ENCODE measurements at places on chromosomes 13 and 19. TPM values are rescaled to one million over a fixed set of nuclear protein-coding genes. Genes with fewer than 3 reads are reported as not detected.

ZNF234 gene
- 8.2 TPM for total RNA-seq

- DNase-seq: no peak
Measured at GRCh38 chr13:24253520-24254145, 55.7 kb upstream of the C1QTNF9 start.

DNA sequence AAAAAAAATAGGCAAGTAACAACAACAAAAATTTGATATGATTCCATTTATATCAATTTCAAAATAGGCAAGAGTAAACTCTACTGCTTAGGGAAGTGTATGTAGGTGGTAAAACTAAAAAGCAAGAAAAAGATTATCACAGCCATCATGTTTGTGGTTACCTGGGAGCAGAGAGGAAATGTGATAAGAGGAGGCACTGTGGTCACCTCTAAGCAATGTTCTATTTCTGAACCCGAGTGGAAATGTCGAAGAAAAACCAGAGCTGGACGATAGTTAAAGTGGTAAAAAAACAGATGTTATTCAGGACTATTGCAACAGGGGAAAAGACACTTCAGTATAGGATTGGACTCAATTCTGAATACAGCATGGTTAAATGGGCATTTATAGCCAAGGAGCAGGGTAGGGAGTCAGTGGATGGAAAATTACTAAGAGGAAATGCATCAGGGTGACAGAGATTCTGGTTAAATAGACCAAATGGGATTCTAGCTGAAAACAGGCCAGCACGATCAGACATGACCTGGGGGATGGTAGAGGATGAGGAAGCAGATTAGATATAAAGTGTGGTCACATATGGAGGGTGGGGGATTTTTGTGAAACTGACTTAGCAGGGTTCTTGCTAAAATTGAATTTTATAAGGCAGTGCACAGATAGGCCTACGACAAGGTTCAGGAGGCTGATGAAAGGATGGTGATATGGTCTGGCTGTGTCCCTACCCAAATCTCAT is 6.0 kb upstream of the TEX30 start:
- no peak for DNase-seq

- no peak for DNase-seq
Measured at GRCh38 chr13:46178143-46178542, 3.8 kb downstream of the LCP1 start.

- no peak for DNase-seq
Measured at GRCh38 chr19:11970174-11970573, 5.3 kb downstream of the ZNF763 start.

EIF3K gene
- 279 TPM for total RNA-seq

DNA sequence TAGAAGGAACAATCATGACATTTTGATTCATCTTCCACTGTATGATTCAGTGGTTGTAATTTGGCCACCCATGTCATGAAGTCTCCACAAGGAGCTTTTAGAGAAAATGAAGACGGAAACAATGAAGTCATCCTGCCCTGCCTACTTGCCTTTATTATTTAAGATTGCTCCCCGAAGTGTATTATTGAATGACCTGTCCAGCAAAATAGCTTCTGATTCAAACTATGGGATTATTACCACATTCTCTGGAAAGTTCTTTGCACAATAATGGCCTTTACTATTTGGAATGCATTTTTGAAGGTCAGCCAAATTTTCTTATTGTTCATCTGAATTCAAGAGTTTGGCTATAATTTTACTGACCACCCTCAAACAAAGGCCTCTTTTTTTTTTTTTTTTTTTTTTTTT is 77.8 kb upstream of the RFC3 start:
- DNase-seq: peak; percentile 61

KBTBD7 gene
- total RNA-seq: 8.1 TPM

- no peak for DNase-seq
Measured at GRCh38 chr19:42411581-42412178, 15.5 kb downstream of the LIPE start.

PRODH2 gene
- not detected for total RNA-seq

GRCh38 chr13:77338329-77338728 is 11.4 kb upstream of the MYCBP2 start:
- DNase-seq: no peak

DNA sequence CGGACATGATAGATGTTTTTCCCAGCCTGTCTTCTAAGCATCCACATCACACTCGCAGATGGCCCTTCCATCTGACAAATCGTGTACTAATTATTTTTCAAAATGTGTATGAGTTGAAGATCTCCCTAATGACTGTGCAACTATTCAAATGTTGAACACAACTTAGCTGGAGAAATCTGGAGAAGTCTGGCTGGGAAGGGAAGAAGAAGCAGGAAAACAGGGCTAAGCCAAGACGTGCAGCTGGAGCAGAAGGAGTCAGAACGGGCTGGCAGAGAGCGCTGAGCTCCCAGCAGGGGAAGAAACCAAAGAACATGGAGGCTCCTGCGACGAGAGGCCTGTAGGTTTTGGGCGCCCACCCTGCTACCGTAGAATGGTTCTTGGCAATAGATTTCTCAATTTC is 13.2 kb upstream of the LATS2 start:
- DNase-seq: no peak

DNA sequence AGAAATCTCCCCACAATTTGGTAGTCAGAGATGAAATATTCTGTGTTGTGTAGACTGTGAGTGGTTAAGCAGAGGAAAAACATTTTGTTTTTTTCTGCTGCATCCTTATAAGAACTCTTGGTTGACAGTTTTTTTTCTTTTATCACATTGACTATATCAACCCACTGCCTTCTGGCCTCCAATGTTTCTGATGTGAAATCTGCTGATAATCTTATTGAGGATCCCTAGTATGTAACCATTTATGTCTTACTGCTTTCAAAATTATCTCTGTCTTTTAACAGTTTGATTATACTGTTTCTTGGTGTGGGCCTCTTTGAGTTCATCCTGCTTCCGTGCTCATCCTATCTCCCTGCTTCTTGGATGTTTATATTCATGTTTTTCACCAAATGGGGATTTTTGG is 316.9 kb downstream of the MTUS2 start:
- no peak for DNase-seq

DNA sequence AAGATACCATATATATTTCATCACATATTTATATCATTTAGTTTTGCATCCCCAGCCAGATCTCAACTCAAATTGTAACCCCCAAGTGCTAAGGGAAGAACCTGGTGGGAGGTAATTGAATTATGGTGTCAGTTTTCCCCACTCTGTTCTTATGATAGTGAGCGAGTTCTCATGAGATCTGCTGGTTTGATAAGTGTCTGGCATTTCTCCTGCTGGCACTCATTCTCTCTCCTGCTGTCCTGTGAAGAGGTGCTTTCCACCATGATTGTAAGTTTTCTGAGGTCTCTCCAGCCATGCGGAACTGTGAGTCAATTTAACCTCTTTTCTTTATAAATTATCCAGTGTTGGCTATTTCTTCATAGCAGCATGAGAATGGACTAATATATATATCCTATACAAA is 462.5 kb upstream of the SLITRK5 start:
- DNase-seq: no peak

N4BP2L1 gene
- total RNA-seq: 0.19 TPM

DNA sequence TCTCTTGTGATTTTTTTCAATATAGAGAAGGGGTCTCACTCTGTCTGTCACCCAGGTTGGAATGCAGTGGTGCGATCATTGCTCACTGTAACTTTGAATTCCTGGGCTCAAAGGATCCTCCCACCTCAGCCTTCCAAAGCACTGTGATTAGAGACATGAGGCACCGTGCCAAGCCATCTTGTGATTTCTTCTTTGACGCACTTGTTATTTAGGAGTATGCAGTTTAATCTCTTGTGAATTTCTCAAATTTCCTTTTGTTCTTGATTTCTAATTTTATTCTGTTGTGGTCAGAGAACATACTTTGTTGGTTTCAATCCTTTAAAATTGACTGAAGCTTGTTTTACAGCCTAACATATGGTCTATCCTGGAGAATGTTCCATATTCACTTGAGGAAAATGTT is 14.5 kb downstream of the IPO5 start:
- peak; percentile 57 for DNase-seq

DNA sequence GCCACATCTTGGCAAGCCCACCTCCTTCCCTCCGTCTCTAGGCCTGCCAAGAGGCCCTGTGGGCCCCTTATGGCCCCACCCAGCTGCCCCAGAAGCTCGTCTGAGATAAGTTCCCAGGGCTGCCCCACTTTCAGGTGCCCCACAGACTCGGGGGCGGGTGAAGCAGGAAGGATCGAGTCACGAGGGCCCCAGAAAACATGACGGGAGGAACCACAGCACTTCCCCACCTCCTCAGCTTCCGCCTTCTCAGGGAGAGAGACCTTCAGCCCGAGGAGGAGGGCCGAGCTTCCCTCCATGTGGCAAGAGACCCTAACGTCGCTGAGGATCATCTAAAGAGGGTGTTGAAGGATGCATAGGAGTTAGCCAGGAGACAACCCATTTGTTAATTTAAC is 4.5 kb upstream of the IL12RB1 start:
- no peak for DNase-seq

ZFP82 gene
- total RNA-seq: 2.2 TPM

- DNase-seq: no peak
Measured at GRCh38 chr13:50227361-50227760, 212.1 kb downstream of the KCNRG start.

DNA sequence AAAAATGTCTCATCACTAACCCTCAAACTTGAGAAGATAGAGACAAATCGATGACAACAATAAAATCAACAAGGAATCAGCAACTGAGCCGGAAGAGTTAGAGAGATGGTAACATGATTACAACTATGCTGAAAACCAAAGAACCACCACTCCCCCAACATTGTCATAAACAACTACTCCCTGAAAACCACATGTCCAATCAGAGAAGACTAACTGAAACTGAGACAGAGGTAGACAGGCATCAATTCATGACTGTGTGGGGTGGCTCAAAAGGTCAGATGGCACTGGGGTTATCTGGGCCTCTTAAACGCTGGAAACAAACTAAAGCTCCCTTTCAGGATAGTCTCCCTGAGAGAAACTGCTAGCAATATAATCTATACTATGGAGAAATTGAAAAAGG is 488.8 kb downstream of the KCTD12 start:
- DNase-seq: no peak

GRCh38 chr13:109939180-109939579 is 152.8 kb upstream of the IRS2 start:
- DNase-seq: no peak

DNA sequence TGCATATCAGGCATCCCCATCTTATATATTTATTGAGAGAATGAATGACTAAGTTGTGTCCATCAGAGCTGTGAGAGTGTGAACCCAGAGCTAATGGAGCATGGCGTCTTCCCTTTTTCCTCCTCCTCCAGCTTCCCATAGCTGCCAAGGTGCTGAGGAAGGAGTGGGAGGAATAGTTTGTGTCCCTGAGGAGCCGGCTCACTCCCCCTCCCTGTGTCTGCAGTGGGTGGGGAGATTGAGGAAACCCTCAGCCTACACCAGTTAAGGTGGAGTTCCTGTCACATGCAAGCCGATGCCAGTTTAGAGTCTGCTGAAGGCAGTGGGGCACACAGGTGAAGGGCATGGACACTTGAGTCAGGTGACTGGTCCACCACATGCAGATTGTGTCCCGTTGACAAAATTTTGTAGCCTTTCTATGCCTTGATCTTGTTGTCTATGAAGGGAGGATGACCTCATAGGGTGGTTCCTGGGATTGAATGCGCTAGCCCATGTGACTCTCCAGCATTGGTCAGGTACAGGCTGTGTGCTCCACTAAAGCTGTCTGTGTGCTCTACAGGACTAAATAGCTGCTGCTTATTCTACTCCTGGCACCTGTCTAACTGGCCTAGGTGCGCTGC is 47.6 kb upstream of the GPI start:
- no peak for DNase-seq

DNA sequence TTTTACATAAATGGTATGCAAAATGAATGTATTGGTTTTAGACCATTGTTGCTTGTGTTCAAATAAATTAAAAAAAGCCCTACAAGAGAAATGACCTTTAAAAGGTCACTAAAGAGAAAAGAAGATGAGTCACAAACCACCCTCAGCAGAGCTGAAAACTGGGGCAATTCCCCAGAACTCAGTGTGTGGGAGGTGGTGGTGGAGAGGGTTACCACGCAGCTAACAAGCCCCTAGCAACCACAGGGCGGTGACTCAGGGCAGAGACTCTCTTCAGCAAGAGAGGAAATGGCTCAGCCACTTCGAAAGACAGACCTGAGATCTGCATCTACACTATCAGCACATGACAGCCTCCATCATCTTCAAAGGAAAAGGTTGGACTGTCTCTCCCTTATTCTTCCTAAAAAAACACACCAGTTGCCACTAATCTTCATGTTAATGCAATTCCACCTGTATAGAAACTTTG is 29.4 kb upstream of the NDFIP2 start:
- DNase-seq: peak; percentile 91

DNA sequence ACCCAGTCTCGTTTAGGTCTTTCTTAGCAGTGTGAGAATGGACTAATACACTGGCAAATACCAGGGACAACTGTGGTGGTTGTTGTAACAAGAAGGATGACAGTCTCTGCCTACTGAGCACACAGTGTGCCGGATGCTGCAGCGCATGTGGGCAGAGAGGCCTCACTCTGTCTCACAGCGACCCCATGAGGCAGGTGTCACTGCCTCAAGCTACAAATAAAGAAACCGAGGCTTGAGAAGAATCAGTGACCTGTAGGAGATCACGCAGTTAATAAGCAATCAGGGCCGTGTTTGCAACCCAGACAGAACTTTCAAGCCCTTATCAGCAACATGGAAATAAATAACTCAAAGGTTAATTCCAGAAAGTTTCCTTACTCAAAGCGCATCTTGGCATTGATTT is 40.5 kb upstream of the GAS6 start:
- DNase-seq: peak; percentile 52

DNA sequence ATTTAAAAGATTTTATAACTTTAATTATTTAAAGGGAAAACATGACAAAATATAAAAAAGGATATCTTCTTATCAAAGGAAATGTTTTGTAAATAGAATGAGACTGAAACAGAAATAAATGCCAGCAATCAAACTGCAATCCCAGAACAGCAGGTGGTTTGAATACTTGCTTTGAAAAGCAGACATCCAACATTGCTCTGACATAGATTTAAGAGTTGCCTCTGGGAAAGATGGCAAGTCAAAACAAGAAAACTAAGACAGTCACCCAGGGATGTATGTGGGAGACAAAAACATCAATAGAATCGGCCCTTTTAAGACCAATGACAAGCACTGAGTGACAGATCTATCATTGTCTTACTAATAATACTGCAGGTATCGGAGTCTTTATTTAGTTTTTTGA is 789.7 kb upstream of the GPC6 start:
- no peak for DNase-seq

OR7D4 gene
- not detected for total RNA-seq

DNA sequence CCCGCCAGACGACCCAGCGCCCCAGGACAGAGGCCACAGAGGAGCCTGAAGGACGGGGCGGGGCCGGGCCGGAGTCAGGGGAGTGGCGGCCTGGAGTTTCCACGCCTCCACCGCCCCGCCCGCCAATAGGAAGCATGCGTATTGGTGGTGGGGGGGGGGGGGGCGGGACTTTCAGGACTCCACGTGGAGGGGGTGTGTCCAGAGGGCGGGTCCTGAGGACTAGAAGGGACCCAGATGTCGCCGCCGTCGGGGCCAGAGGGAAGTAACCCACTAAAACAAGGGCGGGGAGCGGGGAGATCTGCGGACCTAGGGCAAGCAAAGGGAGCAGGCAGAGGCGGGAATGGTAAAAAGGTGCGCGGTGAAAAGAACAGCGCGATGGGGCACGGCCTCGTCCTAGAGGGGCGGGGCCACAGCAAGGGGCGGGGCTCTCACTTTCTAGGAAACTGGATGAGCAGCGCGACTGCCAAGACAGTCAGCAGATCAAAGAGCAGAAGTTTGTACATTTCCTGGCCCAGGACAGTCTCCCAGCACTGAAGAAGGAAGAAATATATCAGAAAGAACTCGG is 2.8 kb upstream of the LENG1 start:
- peak; percentile 39 for DNase-seq

CGB3 gene
- not detected for total RNA-seq

Data from LHCN-M2 (cell line).